ENCODE measurements at places on chromosomes 5 and 9. TPM values are rescaled to one million over a fixed set of nuclear protein-coding genes. Genes with fewer than 3 reads are reported as not detected.

DNA sequence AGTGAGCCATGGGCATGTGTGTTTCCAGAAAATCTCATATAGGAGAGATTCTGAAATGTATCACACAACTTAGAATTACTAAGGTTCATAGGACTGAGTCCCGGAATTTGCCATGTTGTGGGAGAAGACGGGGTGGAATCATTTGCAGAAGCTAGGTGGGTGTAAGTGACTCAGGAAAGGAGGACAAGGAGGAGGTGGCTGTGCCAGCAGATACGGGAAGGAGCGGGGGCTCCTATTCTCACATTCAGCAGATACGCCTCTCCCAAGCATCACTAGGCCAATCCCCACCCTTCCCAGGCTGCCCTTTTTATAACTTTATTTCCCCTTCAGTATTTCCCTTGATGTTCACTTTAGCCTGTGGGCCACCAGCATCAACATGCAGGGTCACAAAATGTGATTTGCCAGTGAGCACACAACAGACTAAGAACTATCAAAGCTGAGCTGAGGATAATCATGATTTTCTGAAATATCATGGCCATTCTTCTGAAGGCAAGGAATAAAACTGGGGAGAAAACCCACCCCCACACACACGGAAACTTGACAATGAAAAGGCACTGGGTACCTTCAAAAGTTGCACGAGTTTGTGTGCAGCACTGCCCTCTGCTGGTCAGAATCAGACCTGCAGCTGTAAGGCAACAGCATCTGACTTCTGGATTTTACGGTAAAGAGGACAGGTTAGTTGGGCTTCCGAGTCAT, 133.2 kb downstream of the MTX3 start:
- peak; percentile 79 for DNase-seq

GPRIN1 gene
- total RNA-seq: 0.48 TPM

- no peak for DNase-seq
Observed at GRCh38 chr9:116062206-116062550, 91.4 kb upstream of the PAPPA start.

SLC26A2 gene
- 5.8 TPM for total RNA-seq

- DNase-seq: no peak
Observed at GRCh38 chr5:3310541-3311261, 284.9 kb upstream of the IRX1 start.

GRCh38 chr5:137933491-137933911, 44.2 kb downstream of the PKD2L2 start:
- no peak for DNase-seq

GRCh38 chr9:25716220-25716872, 38.1 kb upstream of the TUSC1 start:
- DNase-seq: no peak

DNA sequence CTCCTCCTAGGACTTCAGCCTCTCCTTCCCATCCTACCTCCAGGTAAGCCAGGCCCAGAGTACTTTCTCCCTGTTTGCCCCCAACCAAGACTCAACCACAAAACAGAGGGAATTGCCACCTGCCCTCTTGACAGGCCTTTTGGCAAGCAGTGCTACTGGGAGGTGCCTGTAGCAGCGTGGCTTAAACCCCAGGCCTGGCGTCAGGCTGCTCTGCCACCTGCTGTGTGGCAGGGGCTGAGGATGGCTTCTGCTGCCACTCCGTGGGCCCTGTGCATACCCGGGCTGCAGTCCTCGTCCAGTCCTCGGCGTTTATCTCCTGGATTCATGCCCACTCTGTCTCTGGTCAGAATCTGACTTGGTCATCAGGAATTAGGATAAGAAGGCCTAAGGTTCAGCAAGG, 163.1 kb downstream of the PAX5 start:
- DNase-seq: no peak

- no peak for DNase-seq
Observed at GRCh38 chr5:103209065-103209464, 49.5 kb upstream of the MACIR start.

DNA sequence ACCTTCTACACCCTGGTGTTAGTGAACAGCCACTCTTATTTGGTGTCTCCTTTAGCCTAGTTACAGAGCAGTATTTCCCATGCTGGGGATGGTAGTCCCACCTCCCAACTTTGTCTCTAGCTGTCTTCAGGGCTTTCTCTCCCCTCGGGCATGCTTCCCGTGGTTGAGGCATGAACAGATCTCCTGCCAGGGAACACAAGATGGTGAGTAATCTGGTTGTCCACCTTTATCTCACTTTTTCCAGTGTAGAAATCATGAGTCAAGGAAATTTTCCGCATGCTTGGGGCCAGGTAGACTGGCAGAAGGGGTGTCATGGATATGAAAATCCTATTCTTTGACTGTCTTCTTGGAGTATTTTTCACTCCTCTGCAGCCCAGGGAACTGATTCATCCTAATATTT, 532.9 kb downstream of the ANXA1 start:
- no peak for DNase-seq

GRCh38 chr5:126508962-126509279, 85.7 kb downstream of the GRAMD2B start:
- DNase-seq: no peak

SH3TC2 gene
- 2.5 TPM for total RNA-seq

DNA sequence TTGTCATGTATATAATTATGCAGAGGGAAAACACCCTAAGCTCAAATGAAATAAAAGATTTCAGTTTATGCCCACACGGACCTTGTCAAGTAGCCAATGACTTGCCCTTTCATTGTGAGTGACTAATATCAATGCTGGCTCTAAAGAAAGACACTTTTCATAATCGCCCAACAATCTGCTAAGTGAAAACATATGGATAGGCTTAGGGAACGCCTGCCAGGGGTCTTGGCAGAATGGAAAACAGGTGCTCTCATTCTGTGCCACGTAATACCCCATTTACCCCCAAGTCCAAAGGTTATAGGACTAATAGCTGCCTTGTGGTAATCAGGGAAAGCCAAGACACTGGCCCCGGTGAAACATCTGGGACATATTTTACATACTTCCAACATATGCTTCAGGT, 157.7 kb downstream of the SLF1 start:
- DNase-seq: no peak

POLR3G gene
- total RNA-seq: 0.97 TPM

FOXD4 gene
- total RNA-seq: not detected

GRCh38 chr9:19117039-19117716, 10.1 kb downstream of the PLIN2 start:
- no peak for DNase-seq

- DNase-seq: no peak
Observed at GRCh38 chr9:13145340-13145739, 134.2 kb downstream of the MPDZ start.

- DNase-seq: no peak
Observed at GRCh38 chr9:33858423-33858822, 41.5 kb downstream of the UBE2R2 start.

DNA sequence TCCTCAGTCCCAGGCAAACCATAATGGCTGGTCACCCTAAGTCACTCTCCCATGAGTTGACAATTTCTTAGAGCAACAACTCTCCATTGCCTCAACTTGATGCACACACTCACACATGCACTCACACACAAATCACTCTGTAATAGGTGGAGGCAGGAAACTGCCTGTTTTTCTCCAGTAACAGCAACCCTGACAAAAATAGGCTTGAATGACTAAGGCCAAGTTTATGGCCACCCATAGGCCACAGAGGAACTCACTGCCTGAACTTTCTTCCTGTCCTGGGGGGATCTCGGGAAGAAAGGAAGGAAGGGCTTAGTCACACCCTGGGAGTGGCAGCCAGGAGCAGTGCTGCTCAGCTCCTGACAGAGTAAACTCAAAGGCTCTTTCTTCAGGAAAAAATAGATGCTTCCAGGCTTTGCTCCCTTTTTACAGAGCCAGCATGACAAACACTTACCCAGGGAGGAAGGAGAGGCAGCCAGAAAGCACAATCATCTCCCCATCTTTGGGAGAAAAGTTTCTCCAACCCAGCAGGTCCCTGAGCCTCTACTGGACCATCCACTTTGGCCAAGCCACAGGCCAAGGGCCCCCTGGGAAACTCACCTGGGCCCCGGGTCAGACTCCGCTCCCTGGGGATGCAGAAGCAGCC, 368 bp downstream of the SH3TC2 start:
- DNase-seq: no peak

TEX10 gene
- total RNA-seq: 7.6 TPM

EQTN gene
- total RNA-seq: not detected

TOR1A gene
- 14.0 TPM for total RNA-seq

GRCh38 chr9:27142299-27142930, 33.4 kb downstream of the TEK start:
- no peak for DNase-seq

DNA sequence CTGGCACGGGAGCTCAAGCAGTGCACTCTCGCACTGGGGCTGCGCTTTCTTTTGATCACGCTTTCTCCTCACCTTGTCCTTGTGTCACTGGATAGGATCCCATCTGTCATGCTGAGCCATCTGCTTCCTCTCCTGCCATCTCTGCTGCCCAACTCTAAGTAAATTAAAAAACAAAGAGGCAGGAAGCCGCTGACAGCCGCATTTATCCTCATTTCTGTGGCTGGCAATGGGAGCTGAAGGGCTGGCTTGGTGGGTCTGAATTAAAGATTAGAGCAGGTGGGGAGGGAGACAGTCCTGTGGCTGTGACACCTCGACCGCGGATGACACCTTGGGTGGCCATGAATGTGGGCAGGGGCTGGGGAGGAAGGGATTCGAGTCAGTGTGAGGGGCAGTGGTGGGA, 159.2 kb upstream of the ALDH1B1 start:
- no peak for DNase-seq

DNA sequence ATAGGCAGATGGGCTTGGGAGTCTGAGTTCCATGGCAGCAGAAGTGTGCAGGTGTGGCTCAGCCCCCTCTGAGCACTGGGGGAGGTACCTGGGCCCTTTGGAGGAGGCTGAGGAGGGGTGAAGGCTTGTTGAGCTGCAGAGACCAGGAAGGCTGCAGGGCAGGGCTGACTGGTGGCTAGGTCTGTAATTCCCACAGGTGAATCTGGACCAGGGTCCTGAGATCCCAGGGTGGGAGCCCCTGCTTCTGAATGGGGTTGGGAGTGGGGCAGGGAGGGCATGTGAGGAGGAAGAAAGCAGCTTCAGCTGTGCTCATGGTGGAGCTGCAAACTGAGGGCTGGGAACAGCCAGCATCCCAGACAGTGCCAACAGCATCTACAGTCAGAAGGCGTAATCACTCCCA, 111.1 kb downstream of the CACNA1B start:
- peak; percentile 57 for DNase-seq

- DNase-seq: no peak
Observed at GRCh38 chr5:134249469-134250379, 23.9 kb upstream of the PPP2CA start.

DNA sequence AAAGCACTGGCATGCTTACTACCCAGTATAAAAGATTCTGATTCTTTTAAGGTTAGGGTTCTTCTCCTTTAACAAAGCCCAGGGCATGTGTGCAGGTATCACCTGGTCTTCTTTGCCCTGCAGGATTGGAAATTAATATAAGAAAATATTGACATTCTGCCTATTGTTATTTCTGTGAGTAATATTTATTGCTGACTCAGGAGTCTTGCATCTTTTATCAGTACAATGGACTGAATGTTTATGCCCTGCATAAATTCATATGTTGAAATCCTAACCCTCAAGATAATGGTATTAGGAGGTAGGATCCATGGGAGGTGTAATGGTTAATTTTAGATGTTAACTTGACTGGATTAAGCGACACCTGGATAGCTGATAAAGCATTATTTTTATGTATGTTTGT, 189.0 kb downstream of the LRRC70 start:
- no peak for DNase-seq

CATSPER3 gene
- total RNA-seq: 0.54 TPM

- no peak for DNase-seq
Observed at GRCh38 chr9:134894136-134894860, 13.7 kb downstream of the FCN2 start.

GRCh38 chr9:116087246-116087645, 66.3 kb upstream of the PAPPA start:
- DNase-seq: no peak

DNA sequence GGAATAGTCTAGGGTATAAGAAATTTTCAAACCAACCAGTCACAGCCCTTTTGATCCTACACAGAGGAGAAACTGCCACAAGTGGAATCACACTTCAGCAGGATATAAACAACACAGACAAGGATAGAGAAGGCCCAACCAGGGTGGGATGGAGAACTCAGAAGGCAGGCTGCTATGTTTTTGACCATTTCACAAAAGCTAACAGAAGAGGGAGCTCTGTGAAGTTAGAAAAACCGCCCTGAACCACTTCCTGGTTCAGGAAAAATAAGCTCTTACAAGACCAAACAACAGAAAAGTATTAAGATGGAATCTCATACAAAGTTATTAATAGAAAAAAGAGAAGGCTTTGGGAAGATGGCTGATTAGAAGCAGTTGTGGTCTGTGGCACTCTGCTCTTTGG, 960 bp upstream of the IFNB1 start:
- no peak for DNase-seq

- DNase-seq: no peak
Observed at GRCh38 chr5:181203093-181203711, 1.8 kb downstream of the TRIM7 start.

SHOC1 gene
- not detected for total RNA-seq

DNA sequence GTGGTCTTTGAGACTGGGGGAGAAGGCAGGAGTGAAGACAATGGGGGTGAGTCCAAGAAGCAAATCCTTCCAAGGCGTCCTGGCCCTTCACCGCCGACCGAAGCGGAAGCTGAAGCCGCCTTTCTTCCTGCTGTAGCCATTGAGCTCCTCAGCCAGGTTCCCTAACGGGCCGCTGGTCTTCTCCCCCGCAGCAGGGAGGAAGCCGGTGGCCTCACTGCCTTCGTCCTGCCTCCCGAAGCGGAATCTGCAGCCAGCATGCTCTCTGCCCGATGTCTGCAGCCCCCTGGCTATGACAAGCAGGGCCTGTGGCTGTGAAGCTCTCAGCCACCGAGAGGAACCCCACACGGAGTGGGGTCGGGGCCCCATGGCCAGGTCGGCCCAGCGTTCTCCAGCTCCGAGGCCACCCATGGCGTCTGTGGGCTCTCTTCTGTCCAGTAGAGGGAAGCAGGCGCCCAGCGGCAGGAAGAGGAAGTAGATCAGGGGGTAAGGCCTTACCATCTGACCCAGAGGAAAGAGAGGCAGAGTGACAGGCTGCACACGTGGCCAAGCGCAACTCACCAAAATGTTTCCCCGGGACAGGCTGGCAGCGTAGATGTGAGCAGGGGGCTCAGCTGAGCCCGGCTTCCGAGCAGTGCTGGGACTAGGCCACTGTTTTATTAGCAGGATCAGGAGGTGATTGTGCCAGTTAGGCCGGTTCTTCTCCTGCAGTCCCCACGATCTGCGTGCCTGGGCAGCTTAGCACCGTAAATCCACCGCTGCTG, 3.1 kb downstream of the QRFP start:
- DNase-seq: peak; percentile 84

SLC45A2 gene
- total RNA-seq: 0.16 TPM

All from cardiac septum (tissue), 1 donor.